AG20443 (cell line): ENCODE measurements at places on chromosomes 2 and 18.

GRCh38 chr2:73821227-73821626 lies 7.5 kb upstream of the STAMBP start:
- DNase-seq: no peak

GRCh38 chr2:135555311-135555710 lies 24.0 kb downstream of the R3HDM1 start:
- DNase-seq: no peak

GRCh38 chr2:200791905-200792304 lies 19.8 kb upstream of the BZW1 start:
- no peak for DNase-seq

- peak; percentile 42 for DNase-seq
These were observed 550 bp downstream of the RAB1A start for GRCh38 chr2:65129286-65129825.

- peak; percentile 79 for DNase-seq
These were observed 23.6 kb upstream of the RBM44 start for GRCh38 chr2:237774811-237775553.

GRCh38 chr18:46297621-46298020 lies 193.4 kb downstream of the HAUS1 start:
- DNase-seq: no peak

DNA sequence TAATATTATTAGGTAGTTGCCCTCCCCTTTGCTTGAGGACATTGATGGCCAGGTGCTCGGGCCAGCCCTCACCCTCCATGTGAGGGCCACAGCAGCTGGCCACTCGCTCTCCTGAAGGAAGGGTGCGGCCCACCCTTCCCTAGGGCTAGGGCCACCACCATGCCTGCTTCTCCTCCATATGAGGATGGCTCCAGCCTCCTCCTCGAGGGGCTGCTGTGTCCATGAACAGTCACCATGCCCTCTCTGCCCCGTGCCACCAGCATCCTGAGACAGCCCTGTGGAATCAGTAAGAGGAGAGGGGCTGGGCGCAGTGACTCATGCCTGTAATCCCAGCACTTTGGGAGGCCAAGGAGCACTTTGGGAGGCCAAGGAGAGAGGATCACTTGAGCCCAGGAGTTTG lies 2.4 kb downstream of the GPR17 start:
- DNase-seq: no peak
